Cortex of kidney (tissue), 1 donor: ENCODE measurements at places on chromosomes 3 and 15.

DNA sequence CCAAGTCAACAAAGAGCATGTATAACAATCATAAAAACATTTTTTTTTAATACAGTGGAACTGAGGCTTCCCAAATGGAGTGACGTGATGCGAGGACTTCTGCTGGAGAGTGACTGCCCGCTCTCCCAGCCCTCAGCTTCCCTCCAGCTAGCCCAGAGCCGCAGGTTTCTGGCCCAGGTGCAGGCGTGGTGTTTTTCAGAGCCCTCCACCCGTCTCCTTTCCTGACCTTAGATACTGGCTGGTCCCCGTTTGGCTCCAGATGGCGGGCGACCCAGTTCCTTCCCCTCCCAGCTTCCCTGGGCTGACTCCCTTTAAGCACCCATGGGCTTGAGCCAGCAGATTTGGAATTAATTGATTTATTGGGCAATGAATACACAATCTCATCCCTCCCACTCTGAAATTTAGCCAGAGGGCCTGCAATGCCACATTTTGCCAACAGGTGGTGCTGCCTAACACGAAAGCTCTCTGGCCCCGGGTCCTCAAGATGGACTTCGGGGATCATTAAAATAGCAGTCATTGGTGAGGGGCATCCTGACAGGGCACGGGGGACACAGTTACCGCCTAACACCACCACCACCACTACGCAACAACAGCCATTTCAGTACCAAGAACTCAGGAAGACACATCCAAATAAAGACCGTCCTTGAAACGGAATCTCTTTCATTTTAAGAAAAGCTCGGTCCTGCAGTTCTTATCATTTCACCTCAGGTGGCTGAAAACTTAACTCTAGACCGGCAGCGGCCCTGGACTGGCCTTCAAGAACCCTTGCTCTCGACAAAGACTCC, 47.5 kb upstream of the MUC4 start:
- DNase-seq = no peak

- no peak for DNase-seq
Observed at GRCh38 chr3:18840535-18841137, 307.7 kb upstream of the KCNH8 start.

GRCh38 chr15:50593761-50594160, 47.3 kb upstream of the USP50 start:
- DNase-seq = no peak

GRCh38 chr3:11544412-11545181, 99.1 kb downstream of the VGLL4 start:
- no peak for DNase-seq

DNA sequence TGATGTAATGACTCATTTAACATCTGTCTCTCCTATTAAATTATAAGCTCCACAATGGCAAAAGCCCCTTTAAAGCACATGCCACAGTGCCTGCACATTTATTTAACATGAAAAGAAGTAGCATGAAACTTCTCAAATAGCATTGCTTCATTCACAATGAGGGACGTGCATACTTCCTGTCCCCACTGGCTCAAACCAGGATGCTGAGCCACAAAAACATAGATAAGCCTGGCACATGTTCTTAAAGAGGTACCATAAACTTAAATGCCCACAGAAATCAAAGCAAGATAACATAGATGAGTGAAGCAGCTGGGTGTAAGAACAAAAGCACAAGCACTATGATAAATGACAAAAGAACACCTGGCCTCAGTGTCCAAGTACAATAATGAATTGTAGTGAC, 3.8 kb downstream of the TP53BP1 start:
- DNase-seq = no peak
